Kidney (tissue), 22 donors: ENCODE measurements at places on chromosomes 12 and 14. TPM values are rescaled to one million over a fixed set of nuclear protein-coding genes. Genes with fewer than 3 reads are reported as not detected.

GRCh38 chr12:52903285-52903854 lies 1.5 kb downstream of the KRT8 start:
- peak; percentile 95 for DNase-seq
- H3K4me1 ChIP-seq: peaks cover 27% of the 10 kb centered on the region
- H3K27ac ChIP-seq: peak overlapping the region; percentile 66
- peaks cover 11% of the 10 kb centered on the region for H3K36me3 ChIP-seq
- peak overlapping the region; percentile 71 for H3K4me3 ChIP-seq

DNA sequence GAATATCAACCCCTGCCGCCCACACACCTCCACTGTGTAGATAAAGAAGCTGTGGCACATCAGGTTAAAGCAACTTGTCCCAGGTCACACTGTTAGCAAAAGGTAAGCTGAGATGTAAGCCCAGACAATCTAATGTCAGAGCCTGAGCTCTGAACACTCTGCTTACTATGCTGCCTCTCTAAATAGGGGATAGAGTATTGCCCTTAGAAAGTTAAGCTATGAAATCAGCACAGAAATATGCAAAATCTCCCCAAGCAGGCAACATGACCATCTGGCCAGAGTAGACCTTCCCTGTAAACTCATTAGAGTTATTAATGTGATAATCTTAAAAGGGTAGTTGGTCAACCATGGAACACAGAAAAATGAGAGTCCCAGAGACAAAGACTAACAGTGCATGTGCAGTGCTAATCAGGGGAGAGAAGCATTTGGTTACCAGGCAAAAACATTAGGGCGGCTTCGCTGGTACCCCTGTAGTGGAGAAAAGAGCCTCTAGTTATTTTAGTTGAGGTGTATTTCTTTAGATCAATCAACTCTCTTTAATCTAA lies 171.0 kb downstream of the BTG1 start:
- H3K4me1 ChIP-seq: no peaks in the 10 kb centered on the region
- H3K27ac ChIP-seq: no peak overlapping the region
- DNase-seq: no peak
- no peaks in the 10 kb centered on the region for H3K36me3 ChIP-seq

GRCh38 chr12:77153706-77154105 lies 88.3 kb upstream of the E2F7 start:
- no peak for DNase-seq
- H3K27me3 ChIP-seq: no peaks in the 10 kb centered on the region
- H3K27ac ChIP-seq: no peak overlapping the region
- H3K36me3 ChIP-seq: no peaks in the 10 kb centered on the region

- no peak overlapping the region for H3K27ac ChIP-seq
- no peaks in the 10 kb centered on the region for H3K4me1 ChIP-seq
- peak; percentile 66 for DNase-seq
- H3K27me3 ChIP-seq: no peaks in the 10 kb centered on the region
- H3K4me3 ChIP-seq: no peak overlapping the region
These were observed 90.2 kb downstream of the CALM1 start for GRCh38 chr14:90487031-90487430.

DNA sequence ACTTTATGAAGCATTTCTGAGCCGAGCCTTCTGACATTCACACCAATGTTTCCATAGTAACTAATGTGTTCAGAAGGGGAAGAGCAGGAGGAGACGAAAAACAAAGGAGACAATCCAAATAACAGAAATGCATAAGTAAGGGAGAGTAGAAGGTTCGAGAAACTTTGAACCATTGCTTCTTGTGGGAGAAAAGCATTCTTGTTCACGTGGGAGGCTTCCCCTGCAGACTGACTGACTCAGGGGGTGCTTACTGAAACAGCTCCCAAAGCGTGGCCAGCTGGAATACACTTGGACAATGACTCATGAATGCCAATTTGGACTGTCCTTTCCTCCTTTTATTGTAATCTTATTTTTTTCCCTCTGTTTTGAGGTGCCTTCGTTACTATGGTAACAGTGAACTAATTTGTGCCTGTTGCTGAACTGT lies 73.9 kb downstream of the NEDD1 start:
- no peak overlapping the region for H3K4me3 ChIP-seq
- DNase-seq: no peak
- H3K4me1 ChIP-seq: no peaks in the 10 kb centered on the region
- no peaks in the 10 kb centered on the region for H3K27me3 ChIP-seq
- H3K36me3 ChIP-seq: no peaks in the 10 kb centered on the region

DNA sequence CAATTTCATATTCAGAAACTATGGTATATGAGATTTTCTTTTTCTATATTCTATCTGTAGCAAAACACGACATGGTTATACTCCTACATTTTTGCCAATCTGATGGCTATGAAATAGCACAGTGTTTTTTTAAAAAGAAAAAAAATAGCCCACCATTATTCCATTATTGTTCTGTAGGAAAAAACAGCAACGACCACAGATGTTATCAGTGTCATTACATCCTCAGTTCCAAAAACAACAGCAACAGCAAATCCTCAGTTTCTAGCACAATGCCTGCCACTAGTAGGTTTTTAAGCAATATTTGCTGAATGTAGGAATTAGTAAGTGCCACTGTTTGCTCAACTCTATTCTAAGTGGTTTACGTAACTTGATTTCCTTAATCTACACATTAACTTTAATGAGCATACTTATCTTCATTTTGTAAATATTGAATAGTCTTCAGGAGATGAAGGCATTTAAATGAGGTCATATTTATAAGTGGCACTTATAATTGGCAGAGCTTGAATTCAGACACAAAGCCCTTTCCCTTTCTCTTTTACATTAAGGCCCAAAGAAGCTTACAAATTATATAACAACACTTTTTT lies 8.3 kb downstream of the RNASE6 start:
- H3K4me1 ChIP-seq: no peaks in the 10 kb centered on the region
- no peaks in the 10 kb centered on the region for H3K27me3 ChIP-seq
- no peak overlapping the region for H3K27ac ChIP-seq
- no peak overlapping the region for H3K4me3 ChIP-seq

GRCh38 chr14:99413172-99413571 lies 67.5 kb downstream of the SETD3 start:
- no peaks in the 10 kb centered on the region for H3K36me3 ChIP-seq
- no peaks in the 10 kb centered on the region for H3K4me1 ChIP-seq
- H3K27me3 ChIP-seq: no peaks in the 10 kb centered on the region
- H3K27ac ChIP-seq: no peak overlapping the region
- no peak overlapping the region for H3K4me3 ChIP-seq

GRCh38 chr14:24612196-24612595 lies 2.7 kb upstream of the GZMH start:
- H3K4me3 ChIP-seq: no peak overlapping the region
- no peaks in the 10 kb centered on the region for H3K27me3 ChIP-seq
- H3K36me3 ChIP-seq: no peaks in the 10 kb centered on the region
- DNase-seq: no peak
- no peak overlapping the region for H3K27ac ChIP-seq

DNA sequence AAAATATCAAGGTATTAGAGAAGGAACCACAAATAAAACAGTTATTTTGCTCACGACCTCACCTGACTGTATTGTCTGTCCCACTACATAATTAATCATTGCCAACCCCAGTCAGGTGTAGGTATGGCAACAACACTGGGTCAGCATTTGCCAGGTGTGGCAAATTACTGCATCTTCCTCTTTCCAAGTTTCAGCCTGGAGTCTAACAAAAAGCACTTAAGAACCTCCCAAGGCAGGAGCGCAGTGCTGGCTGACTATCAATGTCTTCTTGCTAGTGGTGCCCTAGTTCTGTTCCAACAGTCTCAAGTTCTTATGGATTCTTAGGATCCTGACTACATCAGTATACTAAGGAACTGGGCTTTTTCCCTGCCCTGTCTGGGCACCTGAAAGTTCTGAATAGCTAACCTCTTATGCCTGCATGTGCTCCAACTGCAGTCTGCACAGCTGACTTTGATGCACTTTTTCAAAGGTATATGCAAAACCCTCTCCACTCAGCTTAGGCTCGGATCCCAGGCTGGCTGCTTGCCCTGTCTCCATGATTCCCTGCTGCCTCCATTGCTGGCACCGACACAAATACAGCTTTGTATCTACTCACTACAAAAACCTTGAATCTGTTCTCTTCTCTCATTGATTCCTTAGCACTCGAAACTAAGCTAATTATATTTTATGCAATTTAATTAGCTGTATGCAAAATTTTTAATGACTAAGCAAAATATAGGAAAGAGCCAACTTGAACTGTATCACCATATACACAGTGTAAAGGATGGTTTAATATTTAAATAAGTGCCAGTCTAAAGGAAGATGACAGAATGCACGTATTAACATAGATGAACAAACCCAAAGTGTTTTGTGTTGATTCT lies 113.3 kb downstream of the PRKD1 start:
- no peak overlapping the region for H3K4me3 ChIP-seq
- H3K27me3 ChIP-seq: no peaks in the 10 kb centered on the region
- no peak for DNase-seq

DNA sequence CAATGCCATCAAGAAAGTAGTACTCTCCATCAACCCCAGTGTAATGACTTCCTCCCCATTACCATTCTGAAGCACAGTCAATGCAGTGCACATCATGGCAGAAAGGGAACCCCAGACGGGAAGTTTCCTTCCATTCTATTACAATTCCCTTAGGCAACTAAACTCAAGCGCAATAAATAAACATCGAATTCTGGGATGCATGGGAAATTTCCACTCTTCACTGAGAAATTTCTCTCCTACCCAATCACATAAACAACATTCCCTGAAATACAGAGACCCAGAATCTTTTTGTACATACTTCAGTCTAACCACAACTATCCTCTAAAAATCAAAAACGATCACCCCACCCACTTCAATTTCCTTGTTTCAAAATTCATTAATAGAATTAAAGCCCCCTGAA lies 20.0 kb downstream of the SARNP start:
- H3K4me3 ChIP-seq: no peak overlapping the region
- H3K36me3 ChIP-seq: peaks cover 60% of the 10 kb centered on the region
- no peak overlapping the region for H3K27ac ChIP-seq
- no peaks in the 10 kb centered on the region for H3K4me1 ChIP-seq
- DNase-seq: no peak
- no peaks in the 10 kb centered on the region for H3K27me3 ChIP-seq

DNA sequence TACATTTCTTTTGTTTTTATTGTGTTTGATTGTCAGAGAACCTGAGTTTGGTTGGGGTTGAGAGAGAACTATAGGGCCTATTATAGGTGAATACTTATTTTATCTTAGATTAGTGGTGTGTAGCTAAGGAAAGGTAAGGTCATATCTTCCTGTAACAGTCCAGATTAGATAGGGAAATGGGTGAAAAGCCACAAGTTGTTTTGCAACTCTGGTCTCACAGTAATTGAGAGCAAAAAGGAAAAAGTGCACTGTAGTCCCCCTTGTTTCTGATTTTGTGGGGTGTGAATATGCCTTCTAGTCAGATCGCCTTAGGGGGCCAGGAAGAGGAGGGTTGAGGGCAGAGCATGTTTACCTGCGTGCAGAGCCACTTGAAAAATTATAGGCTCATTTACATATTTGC lies 8.9 kb downstream of the MSRB3 start:
- H3K36me3 ChIP-seq: no peaks in the 10 kb centered on the region
- no peak overlapping the region for H3K27ac ChIP-seq
- no peaks in the 10 kb centered on the region for H3K27me3 ChIP-seq
- no peak overlapping the region for H3K4me3 ChIP-seq

- no peaks in the 10 kb centered on the region for H3K36me3 ChIP-seq
- H3K27ac ChIP-seq: peak overlapping the region; percentile 36
- peaks cover 4% of the 10 kb centered on the region for H3K4me1 ChIP-seq
- no peak for DNase-seq
- H3K27me3 ChIP-seq: no peaks in the 10 kb centered on the region
These were observed 646 bp downstream of the FBLN5 start for GRCh38 chr14:91946622-91947474.

The GUCY2C gene
- not detected for polyA plus RNA-seq

The PCED1B gene
- 2.8 TPM for polyA plus RNA-seq

The RNFT2 gene
- polyA plus RNA-seq: 4.3 TPM

The TMEM30B gene
- polyA plus RNA-seq: 9.4 TPM

The C12orf50 gene
- not detected for polyA plus RNA-seq

The ZFHX2 gene
- polyA plus RNA-seq: 6.1 TPM

The ADSS1 gene
- polyA plus RNA-seq: 16.5 TPM
